ENCODE measurements at places on chromosomes 3 and 15. TPM values are rescaled to one million over a fixed set of nuclear protein-coding genes. Genes with fewer than 3 reads are reported as not detected.

GRCh38 chr15:59917504-59918157, 86.5 kb upstream of the FOXB1 start:
- peak; percentile 26 for DNase-seq

DNA sequence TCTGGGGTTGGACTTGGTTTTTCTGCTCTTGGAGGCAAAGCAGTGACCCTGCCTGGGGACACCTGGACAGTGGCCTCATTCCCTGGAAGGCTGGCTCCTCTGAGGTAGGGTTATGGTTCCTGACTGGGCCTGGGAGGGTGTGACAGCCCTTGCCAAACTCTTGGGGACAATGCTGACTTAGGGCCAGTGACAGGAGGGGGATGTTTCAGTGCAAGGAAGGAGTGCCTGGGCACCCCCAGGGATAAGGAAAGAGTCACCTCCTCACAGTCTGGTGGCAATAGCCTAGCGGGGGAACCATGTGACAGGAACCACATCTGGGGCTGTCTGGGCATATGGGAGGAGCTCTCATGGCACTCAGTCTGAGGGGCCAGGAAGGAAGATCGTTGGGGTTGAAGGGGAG, 91.8 kb downstream of the ABHD5 start:
- DNase-seq = no peak

DNA sequence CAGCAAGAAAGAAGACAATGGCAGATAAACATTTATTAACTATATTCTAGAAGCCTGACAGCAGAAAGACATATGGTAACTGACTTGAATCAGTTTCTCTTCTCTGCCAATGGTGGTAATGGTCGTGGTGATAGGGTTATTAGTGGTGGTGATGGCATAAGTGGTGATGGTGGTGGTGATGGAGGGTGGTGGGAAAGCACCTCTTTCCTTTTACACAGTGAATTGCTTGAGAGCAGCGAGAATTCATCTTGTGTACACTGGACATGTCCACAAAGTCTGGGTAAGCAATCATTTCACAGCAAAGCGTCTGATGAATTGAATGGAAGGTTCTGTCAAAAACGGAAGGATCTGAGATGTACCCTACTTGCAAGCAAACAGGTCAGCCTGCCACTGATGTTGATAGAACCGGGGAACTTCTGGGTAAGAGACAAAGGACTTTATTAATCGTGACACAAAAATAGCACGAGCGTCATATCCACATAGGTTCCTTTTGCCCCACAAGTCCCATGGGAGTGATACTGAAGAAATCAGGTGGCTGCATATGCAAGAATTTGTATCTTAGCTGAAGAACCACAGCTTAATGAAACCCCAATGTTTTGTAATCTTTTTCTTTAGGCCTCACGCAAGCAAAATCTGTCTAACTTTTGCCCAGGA, 23.5 kb upstream of the TBC1D5 start:
- no peak for DNase-seq

DNA sequence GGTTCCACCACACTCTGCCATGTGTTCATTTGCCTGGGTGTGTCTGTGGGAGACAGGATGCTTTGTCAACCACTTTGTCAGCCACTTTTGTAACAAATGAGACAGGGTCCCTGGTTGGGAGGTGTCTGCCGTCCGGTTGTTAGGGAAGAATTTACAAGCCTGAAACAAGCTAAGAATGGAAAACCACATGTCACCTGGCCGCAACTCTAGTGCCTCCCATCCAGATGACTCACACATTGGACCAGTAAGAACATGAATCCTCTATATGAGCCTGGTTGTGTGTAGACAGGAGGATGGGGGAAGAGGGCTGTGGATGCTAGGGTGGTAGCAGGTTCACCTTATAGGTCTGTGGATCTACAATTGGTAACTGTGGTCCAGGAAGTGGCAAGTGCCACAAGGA, 335.3 kb downstream of the CLSTN2 start:
- no peak for DNase-seq

- peak; percentile 1 for DNase-seq
Observed at GRCh38 chr3:52650439-52650838, 35.3 kb downstream of the PBRM1 start.

- DNase-seq = no peak
Observed at GRCh38 chr3:170483485-170484262, 65.0 kb downstream of the CLDN11 start.

- no peak for DNase-seq
Observed at GRCh38 chr3:127565711-127566110, 24.8 kb downstream of the TPRA1 start.

DNA sequence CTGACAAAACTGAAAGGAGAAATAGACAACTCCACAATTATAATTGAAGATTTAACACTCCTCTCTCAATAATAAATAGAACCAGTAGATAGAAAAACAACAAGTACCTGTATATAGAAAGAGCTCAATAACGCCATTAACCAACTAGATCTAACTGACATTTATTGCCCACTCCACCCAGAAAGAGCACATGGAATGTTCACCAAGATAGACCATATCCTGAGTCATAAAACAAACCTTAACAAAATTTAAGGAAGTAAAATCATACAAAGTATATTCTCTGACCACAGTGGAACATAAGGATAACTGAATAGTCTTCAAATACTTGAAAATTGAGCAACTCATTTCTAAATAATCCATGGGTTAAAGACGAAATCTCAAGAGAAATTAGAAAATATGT, 25.1 kb downstream of the KBTBD12 start:
- DNase-seq = no peak

DNA sequence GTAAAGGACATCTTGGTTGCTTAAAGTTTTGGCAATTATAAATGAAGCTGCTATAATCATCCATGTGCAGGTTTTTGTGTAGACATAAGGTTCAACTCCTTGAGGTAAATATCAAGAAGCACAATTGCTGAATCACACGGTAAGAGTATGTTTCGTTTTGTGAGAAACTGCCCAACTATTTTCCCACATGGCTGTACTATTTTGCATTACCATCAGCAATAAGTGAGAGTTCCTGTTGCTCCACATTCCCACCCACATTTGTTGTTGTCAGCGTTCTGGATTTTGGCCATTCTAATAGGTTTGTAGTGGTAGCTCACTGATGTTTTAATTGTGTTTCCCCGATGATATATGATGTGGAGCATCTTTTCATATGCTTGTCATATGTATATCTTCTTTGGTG, 118.5 kb upstream of the KCNMB2 start:
- DNase-seq = no peak

DNA sequence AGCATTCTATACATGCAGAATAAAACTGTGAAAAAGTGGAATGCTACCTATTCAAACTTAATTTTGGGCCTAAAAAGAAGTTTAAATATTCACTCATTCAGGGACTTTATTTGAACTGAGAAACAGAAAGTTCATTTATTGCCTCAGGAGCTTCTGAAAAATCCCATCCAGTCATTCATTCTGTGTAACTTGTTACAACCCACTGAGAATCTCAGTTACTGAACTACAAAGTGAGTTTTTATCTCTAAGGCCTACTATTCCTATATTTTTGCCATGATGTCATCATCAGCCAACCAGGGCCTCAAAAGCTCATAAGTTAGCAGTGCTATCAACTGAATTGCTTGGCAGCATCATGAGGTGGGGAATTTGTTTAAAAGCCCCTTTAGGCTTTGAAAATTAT, 98.0 kb upstream of the BOC start:
- DNase-seq = no peak

DNA sequence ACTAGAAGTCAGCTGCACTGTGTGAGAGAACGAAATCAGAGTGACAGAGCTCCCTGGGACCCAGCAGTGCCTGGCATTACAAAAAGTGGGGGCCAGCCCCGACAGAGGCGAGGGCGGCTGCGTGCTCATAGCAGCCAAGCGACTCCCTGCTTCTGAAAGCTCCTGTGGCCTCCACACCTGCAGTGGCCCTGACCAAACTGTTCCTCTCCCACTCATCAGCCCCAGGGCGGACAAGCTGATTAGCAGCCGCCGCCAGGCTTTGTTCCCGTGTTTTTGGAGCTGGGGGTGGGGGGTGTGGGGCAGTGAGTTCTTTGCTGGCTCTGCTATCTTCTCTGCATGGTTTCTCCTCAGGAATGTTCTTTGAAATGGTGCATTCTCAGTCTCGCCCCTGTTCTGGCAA, 58.1 kb downstream of the DGKG start:
- DNase-seq = no peak

GRCh38 chr3:64276131-64276530, 50.9 kb upstream of the PRICKLE2 start:
- DNase-seq = no peak

Gene CPA3
- 0.34 TPM for total RNA-seq

Gene CHDH
- not detected for total RNA-seq

Gene GUCA1C
- not detected for total RNA-seq

Gene FAM43A
- 12.3 TPM for total RNA-seq

Gene SEMA7A
- total RNA-seq = 128 TPM
